ENCODE measurements at places on chromosomes 4 and X. TPM values are rescaled to one million over a fixed set of nuclear protein-coding genes. Genes with fewer than 3 reads are reported as not detected.

The UBE2K gene
- total RNA-seq = 28.9 TPM

The RBM46 gene
- not detected for total RNA-seq

The ZCCHC12 gene
- total RNA-seq = 0.07 TPM

GRCh38 chrX:131836161-131836560 is 186.9 kb upstream of the STK26 start:
- no peak for DNase-seq

The CXCL9 gene
- not detected for total RNA-seq

- peak; percentile 30 for DNase-seq
These were observed 241.2 kb downstream of the BCOR start for GRCh38 chrX:39856472-39857121.

DNA sequence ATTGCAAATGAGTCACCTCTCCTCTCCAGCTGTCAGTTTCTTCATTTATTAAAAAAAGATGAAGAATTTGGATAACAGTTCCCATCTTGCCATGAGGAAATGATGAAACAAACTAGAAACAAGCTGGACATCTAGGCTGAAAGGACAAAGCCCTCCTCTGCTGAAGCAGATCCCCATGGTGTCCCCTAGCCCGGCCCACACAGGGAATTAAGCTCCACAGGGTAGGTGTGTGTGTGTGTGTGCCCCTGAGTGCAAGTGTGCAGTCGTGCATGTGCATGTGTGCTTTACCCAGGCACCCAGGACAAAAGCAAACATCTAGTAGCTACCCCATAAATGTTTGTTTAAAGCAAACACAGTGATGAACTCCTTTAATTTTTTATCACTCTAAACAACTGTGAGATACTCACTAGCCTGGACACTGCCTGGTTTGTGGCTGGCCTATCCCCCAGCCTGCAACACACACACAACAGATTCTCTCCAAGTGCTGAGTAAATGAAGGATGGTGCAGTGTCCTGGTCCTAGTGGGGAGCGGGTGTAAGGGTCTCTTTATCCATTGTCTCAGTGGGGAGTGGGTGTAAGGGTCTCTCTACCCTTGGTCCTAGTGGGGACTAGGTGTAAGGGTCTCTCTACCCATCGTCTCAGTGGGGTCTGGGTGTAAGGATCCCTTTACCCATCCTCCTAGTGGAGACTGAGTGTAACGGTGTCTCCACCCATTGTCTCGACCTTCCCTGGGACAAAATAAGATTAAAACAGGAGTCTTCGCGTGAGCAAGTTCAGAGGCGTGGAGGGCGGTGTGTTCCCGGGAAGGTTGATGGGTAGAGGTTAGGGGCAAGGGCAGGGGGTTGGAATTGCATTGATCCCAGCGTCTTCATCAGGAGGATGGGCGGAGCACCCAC is 688 bp upstream of the EVC start:
- DNase-seq = no peak

The TLR3 gene
- 7.0 TPM for total RNA-seq

DNA sequence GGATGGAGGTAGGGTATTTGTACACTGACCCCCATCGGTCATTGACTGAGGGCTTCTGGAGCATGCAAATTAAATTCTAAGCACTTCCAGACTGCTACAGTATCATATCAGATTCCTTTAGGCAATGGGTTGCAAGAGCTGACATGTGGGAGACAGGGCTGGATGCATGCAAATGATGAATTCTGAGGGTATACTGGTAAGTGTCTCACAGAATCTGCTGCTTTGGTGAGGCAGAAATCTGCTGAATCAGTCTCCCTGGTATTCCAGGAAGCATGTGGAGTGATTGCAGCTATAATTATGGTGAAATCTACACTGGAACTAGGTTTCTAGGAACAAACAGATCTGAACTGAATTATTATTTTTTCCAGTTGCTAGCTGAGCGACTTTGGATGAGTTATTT is 684.9 kb upstream of the MAGEB2 start:
- DNase-seq = no peak

DNA sequence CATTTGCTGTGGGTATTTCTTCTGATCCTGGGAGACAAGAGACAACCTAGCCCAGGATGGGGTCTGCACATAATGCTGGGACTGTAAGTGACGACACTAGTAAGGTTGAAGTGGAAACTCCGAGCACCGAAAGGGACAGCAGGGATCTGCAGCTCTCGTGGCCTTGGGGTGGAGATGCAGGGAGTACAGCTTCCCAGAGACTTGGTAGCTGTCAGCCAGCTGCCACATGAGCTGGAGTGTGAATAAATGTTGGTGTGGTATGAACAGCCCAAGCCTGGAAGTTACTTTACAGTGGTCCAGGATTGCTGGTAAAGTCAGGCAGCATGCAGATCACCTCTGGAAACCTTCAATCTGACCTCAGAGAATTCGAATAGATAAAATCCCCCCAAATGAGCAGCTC is 97.6 kb downstream of the FAM193A start:
- DNase-seq = no peak

The SPIN4 gene
- 2.2 TPM for total RNA-seq

DNA sequence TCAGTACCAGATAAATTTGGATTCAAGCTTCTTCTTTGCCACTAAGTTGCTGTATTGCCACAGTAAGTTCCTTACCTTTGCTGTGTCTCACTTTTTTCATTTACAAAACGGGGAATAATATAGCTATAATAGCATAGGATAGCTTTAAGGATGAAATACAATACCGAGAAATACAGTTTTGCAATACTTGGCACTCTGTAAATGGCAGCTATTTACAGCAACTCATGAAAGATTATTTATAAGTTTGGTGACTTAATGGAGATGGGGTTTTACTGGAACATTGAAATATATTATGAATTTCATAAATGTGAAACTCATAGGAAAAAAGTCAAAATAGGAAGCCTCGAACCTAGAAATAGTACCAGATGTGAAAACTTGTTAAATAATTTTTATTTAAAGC is 27.6 kb downstream of the ANXA10 start:
- no peak for DNase-seq

The CISD2 gene
- 47.0 TPM for total RNA-seq

GRCh38 chr4:59180161-59180560 is 2020.0 kb upstream of the ADGRL3 start:
- DNase-seq = no peak

GRCh38 chr4:166658585-166658984 is 575.7 kb downstream of the SPOCK3 start:
- DNase-seq = no peak

GRCh38 chr4:151114986-151115385 is 15.6 kb downstream of the RPS3A start:
- DNase-seq = no peak

DNA sequence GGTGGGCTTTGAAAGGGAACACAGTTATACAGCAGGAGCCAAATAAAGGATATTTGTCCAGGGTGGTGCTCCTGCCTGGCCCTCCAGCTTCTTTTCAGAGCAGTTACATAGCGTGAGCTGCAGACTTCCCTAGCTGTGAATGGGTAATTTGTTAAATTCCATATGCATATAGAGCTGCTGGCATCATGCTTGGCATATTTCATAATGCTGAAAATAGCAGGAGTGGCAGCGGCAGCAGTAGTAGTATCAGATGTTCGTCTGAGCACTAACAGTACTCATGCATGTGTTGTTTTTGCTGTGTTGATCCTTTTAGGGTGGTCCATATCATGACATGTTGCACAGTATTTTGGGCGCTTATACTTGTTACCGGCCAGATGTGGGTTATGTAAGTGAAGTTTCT is 33.6 kb upstream of the TADA2B start:
- no peak for DNase-seq

The SSX4 gene
- not detected for total RNA-seq

DNA sequence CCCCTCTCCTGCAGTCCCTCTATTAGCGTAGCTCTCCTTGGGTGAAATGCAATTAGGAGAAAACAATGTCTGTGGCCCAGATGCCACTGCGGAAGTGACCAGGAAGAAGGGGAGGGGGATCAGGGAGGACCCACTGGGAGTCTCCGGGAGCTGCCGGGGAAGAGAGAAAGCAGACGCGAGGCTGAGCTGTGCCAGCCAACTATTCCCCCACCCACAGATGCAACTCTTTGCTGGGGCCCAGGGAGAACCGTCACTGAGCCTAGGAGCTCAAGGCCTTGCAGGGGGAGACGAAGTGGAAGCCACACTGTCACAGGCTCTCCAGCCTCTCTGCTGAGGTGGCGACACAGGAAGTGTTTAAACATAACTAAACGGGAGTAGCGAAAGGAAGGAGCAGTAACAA is 149.2 kb downstream of the BCOR start:
- DNase-seq = no peak

The ODAPH gene
- not detected for total RNA-seq

The SLITRK4 gene
- total RNA-seq = 1.6 TPM

- no peak for DNase-seq
These were observed 490 bp upstream of the PDZD4 start for GRCh38 chrX:153830640-153831428.

DNA sequence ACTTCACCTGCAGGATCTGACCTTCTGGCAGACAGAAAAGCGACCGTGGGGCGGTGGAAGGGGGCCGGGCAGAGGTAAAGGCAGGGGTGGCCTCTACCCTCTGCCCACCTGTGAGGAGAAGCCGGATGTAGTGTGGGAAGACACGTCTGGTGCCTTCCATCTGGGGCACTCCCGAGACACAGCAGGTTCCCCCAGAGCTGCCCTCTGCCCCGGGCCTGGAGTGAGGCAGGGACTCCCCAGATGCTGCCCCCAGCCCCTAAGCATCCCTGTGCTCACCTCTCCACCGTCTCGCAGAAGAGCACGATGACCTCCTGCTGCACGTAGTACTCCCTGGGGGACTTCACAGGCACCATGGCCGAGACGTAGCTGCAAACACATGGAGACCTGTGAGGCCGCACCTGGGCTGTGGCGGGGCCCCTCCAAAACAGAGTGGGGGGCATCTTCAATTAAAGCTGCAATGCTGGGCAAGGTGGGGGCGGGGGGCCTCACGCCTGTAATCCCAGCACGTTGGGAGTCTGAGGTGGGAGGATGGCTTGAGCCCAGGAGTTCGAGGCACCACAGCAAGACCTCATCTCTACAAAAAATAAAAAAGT is 75.3 kb upstream of the MXD4 start:
- no peak for DNase-seq

GRCh38 chr4:85842540-85842939 is 367.6 kb downstream of the ARHGAP24 start:
- DNase-seq = peak; percentile 91

The MAGEB10 gene
- total RNA-seq = not detected

The SH3D19 gene
- 43.0 TPM for total RNA-seq

DNA sequence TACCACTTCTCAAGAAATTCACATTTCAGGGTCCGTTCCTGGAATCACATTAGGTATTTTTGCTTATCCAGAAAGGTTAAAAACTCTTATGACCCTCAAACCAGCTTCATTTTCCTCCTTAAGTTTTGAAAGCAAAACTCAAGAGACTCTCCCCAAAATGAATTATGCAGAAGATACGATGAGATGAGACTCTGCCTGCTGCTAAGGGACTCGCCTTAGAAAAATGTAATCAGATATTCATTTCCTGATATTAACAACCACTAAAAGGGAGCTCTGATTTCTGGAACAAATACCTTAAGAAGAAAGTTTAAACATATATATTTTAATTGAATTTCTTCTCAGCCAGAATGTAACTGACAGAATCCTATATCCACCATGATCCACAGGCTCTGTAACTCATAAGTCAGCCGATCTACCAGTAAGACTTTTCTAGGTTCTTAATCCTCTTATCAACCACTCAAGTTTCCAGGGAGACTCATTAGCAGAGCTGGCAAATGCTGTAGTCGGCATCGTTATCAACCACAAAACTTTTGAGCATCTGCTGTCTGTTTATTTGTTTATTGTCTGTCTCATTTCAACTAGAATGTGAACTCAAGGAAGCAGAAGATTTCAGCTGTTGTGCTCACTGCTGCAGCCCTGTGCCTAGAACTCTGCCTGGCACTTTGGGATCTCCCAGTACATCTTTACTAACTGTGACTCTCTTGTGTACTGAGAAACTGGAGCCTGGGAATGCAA is 112.5 kb downstream of the LDB2 start:
- DNase-seq = no peak

All from pulmonary artery endothelial cell (primary cell).